RPMI7951 (cell line): ENCODE measurements at places on chromosomes 7 and 10. TPM values are rescaled to one million over a fixed set of nuclear protein-coding genes. Genes with fewer than 3 reads are reported as not detected.

The EXOC4 gene
- 70.8 and 85.2 TPM in 2 replicates for total RNA-seq

The WDFY4 gene
- total RNA-seq: not detected in 2 replicates

The FFAR4 gene
- not detected in 2 replicates for total RNA-seq

The COX19 gene
- 6.8 and 7.1 TPM in 2 replicates for total RNA-seq
